Left ventricle myocardium superior (tissue), 1 donor: ENCODE measurements at places on chromosomes 2 and 18.

GRCh38 chr2:161409308-161409907 is 6.7 kb upstream of the TBR1 start:
- no peak for DNase-seq

GRCh38 chr2:171615069-171615468 is 72.2 kb upstream of the DYNC1I2 start:
- DNase-seq = no peak

- DNase-seq = peak; percentile 84
These were observed 86.0 kb downstream of the RBMS1 start for GRCh38 chr2:160407393-160408172.

GRCh38 chr2:68748568-68748967 is 14.0 kb downstream of the ARHGAP25 start:
- no peak for DNase-seq

- DNase-seq = no peak
These were observed 17.0 kb downstream of the RND3 start for GRCh38 chr2:150470435-150470834.

DNA sequence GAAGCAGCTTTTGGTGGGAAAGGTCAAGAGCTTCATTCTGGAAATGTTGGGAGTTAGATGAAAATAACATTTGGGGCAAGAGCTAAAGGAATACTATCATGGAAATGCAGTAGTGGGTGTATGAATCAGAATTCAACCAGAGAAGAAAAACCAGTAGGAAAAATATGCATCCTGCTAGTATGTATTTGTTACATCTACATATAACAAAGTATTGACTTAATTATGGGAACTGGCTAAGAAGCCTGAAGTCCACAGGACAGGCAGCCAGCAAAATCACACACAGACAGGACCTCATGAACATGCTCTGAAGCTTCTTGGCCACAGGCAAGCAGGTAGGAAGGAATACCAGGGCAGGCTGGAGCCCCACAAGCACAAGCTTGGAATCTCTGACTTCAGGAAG is 185.8 kb downstream of the FBXO15 start:
- no peak for DNase-seq

- peak; percentile 42 for DNase-seq
These were observed 318.2 kb downstream of the RND3 start for GRCh38 chr2:150169237-150169629.

DNA sequence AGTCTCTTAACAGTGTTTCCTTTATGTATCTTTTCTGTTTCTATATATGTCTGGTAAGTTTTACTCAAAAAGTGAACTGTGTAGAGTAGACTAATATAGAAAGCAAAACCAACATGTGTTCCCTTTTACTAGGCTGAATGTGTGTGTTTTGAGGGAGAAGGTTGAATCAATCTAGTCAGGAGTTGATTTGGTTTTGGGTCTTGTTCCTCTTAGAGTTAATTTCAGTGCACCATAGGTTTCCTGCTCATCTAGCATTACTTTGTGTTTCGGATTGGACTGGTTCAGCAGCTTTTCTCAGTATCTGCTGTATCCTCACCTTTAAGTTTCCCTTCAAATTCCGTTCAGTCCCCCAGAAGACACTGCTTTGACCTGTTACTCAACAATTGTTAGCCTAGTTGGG is 52.0 kb upstream of the TRIM43 start:
- no peak for DNase-seq

DNA sequence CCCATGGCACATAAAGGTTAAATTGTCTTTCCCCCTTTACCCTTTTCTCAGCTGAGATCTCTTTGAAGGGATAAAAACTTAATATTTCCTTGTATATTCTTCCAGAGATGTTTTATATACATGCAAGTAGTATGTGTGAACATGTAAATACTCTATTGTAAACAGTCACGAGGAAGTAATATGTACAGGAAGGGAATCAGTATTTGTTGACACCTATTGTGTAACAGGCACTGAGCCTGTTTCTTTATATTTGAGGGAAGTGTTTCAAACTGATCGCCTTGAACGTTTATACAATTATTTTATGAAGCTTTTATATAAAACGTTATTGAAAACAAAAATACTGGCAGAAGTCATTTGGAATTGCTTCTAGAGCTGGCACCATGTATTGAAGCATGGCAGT is 13.2 kb downstream of the RALBP1 start:
- DNase-seq = no peak

DNA sequence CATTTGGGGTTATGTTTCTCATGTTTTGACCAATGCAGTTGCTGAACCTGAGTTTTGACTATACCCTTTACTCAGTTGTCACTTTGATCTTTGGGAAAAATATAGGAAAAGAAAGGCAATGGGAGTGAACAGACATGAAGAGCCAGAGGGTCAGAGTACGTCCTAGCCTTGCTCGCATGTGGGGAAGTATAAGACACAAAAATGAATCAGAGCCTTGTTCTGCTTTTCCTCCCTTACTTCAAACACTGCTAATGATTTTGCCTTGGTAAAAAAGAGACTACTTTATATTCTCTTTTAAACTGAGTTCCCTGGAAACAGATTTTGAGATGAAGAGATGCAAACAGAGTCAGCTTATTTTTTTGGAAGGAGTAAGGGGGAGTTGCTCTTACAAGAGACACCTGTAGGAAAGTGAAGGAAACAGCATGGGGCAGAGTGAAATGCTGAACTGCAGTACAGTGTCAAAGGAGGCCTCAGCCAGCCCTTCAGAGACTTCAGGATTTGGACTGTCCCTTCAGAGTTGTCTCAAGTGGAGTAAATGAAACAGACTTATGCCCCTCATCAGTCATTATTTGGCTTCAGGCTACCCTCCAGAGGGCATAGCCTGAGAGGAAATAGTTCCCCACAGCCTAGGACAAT is 11.1 kb upstream of the FAP start:
- DNase-seq = no peak

DNA sequence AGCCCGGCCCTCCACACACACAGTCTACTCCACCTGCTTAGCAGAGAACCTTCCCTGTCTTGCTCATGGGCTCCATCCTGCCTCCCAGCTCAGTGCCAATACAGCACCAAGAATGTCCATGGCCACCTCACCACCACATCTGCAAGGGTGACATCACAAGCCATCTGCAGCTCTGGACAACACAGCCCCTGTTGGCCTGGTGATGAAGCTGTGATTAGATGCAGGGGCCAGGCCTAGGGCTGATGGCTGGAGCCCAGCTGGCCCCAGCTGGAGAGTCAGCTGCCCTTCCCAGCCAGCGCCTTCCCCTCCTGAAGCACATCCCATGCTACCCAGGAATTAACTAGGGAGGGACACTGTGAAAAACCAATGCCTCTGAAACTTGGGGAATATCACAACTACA is 91.1 kb downstream of the TTC32 start:
- peak; percentile 66 for DNase-seq

- DNase-seq = no peak
These were observed 9.2 kb downstream of the TGIF1 start for GRCh38 chr18:3458952-3459853.

DNA sequence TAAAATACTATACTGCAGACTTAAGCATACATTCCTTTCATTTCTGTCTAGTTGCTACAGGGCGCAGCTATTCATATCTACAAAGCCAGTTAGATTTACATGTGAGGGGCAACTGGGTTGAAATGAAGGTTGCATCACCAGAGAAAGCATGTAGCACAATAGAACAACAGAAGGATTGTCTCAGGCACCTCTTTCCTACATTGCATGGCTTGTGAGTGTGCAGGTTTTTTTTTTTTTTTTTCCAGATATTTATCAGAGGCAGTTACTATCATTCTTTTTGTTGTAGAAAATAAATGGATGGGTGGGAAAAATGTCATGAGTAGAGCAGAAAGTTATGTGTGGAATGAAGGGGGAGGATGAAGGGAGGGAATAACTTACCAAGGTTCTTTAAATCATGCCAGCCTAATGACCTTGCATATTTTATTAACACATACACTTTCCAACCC is 86.8 kb downstream of the ERBB4 start:
- DNase-seq = no peak

GRCh38 chr2:8677646-8678592 is 3.9 kb upstream of the ID2 start:
- DNase-seq = peak; percentile 67

DNA sequence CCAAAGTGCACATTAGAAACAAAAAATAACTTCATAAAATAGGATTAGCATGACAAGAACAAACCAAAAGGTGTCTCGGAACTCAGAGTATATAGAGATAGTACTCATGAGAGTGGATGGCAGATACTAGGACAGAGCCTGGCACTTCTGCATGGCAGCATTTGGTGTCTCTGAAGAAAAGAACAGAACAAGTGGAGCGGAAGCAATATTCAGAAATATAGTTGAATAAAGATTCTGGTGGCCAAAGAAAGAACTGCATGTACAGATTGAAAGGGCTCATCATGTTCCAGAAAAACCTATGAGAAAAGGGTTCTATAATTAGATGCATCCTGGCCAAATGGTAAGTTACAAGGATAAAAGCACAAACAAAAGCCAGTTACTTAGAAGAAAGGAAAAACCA is 90.9 kb downstream of the CCDC138 start:
- DNase-seq = no peak

DNA sequence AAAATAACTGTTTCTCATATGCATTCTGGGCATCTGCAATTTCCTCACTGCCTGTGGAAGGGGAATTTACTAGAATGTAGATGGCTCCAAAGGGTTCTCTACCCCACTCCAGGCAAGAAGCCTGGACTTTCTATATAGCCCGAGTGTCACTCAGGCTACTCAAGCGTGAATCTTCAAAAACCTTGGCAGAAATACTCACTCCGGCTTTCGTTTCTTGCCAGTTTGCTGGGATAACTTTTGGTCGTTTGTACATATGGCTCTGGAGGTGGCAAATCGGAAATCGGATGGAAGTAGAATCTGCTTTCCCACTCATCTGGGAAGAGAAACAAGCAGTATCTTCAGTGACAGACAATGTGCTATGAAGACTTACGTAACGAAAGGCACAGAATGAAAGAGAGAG is 30.7 kb downstream of the WIPF1 start:
- DNase-seq = no peak

DNA sequence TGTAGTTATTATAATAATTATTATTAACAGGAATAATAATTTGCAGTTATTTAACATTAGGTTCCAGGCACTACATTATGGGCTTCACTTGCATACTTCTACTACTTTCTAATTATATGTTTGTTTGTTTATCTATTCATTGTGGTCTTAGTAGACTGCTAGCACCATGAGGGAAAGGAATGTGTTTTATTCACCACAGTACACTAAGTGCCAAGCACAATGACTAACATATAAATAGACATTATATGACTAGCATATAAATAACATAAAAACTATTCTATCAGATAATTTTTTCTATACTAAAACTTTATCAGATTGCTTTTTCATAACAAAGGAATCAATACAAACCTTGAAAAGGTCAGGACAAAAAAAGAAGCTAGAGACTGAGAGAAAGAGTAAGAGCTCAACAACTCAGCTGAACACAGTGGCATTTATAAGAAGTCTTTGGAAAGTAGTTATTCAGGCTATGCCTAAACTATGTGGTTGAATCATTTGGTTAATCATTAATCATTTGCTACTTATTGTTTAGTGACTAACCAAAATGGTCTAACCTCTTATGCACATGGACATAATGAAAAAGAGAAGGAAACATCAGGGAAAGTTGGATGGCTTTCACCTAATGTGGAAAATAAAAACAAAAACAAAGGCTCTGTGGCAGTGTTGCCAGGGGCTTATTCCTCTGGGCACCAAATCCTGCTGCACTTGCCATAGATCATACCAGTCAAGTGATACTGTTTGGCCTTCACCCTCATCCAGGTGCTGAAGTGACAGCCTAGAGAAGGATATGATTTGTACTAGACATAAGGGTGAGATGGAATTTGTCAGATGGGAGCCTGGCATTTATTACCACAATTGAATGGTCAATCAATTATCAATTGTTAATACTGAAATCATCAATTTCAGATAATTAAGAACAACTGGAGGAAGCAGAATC is 174.9 kb downstream of the ETAA1 start:
- no peak for DNase-seq

DNA sequence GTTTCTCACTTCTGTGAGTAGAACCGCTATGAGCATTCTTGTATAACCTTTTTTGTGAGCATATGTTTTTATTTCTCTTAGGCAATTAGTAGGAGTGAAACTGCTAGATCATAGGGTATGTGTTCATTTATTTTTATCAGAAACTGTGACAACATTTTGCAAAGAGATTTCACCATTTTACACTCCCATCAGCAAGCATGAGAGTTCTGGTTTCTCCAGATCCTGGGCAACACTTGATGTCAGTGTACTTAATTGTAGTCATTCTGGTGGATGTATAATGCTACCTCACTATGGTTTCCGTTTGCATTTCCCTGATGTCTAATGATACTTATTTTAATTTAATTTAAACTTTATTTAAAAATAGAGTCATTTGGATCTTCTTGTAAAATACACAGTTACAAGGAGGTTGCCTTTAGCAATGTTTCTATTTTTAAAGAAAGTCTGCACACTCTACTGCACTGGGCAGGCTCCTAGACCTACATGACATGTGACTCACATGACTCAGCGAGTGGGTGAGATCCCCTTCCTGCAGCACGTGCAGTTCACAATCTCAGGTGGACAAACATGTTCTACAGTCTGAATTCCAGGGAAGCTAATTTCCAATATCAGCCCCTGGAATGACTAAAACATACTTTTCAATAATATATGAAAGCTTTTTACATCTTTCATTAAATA is 127.0 kb upstream of the BCL2L11 start:
- DNase-seq = no peak

- DNase-seq = no peak
These were observed 475.2 kb upstream of the UBE2E3 start for GRCh38 chr2:180505203-180505602.

GRCh38 chr2:3148716-3149115 is 228.9 kb downstream of the EIPR1 start:
- no peak for DNase-seq

GRCh38 chr2:106011380-106011779 is 182.7 kb downstream of the UXS1 start:
- DNase-seq = no peak

GRCh38 chr2:103361712-103362111 is 599.9 kb downstream of the TMEM182 start:
- DNase-seq = no peak
